ENCODE measurements at places on chromosomes 1 and 21. TPM values are rescaled to one million over a fixed set of nuclear protein-coding genes. Genes with fewer than 3 reads are reported as not detected.
A peak's percentile ranks its signal among the peaks of the same experiment; 100 is the strongest.

SYTL1 gene
- 1.3 TPM for polyA plus RNA-seq

C1orf185 gene
- polyA plus RNA-seq = not detected

SLC16A4 gene
- polyA plus RNA-seq = 27.7 TPM

LCE3E gene
- not detected for polyA plus RNA-seq

TCHHL1 gene
- not detected for polyA plus RNA-seq

MRAP gene
- polyA plus RNA-seq = not detected

ETV3L gene
- polyA plus RNA-seq = not detected

KCNE2 gene
- not detected for polyA plus RNA-seq

RAB25 gene
- not detected for polyA plus RNA-seq

CD1D gene
- not detected for polyA plus RNA-seq

TFF2 gene
- not detected for polyA plus RNA-seq

- no peak for DNase-seq
Observed at GRCh38 chr1:247064304-247064703, 14.3 kb downstream of the ZNF670 start.

- no peak for DNase-seq
Observed at GRCh38 chr1:89758156-89758555, 62.7 kb upstream of the LRRC8D start.

DNA sequence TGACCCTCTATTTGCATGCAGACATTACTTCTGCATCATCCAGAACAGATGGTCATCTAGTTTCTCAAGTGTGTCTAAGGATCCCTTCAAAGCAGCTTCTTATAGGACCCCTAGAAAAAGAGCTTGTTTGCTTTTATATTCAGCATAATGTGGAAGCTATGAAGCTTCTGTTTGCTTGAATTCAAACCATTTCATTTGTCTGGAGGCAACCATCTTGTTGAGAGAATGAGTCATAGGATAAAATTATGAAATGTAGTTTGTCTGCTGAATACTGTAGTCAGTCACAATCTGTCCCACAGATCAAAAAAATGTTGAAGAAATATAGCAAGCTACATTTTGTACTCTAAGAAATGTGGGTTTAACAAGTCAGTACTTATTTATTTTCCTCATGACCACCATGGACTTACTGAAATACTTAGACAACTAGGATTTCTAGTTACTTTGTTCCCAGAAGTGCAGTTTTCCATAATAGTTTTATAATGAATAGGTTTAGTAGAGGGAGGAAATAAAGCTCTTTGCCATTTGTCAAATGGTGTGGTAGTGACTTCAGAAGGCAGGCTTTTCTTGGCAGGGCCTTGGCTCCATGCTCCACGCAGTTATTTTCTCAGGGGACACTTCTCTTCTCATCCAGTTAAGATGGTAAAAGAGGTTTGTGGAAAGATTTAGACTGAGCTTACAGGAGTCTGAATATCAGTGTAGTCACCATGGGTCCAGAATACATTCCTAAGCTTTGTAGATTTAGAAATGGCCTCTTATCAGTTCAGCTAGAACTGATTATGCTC is 74.8 kb upstream of the DEPDC1 start:
- no peak for DNase-seq

DNA sequence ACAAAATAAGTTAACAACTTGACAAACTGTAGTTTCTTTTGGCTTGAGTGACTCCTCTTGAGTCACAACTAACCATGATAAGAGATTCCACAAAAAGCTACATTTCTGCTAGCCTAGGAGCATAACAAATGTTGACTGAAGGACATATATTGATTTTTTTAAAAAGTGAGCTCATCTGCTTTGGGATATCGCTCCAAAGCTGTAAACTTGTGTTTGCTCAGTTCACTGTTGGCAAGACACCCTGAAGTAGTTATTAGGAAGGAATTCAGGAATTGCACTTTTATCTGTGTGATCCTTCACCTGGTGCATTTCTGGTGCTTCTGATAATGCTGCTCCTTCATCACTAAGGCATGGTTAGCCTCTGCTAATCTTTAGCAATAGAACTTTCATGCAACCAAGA is 23.7 kb downstream of the RWDD3 start:
- DNase-seq = peak; percentile 10

DNA sequence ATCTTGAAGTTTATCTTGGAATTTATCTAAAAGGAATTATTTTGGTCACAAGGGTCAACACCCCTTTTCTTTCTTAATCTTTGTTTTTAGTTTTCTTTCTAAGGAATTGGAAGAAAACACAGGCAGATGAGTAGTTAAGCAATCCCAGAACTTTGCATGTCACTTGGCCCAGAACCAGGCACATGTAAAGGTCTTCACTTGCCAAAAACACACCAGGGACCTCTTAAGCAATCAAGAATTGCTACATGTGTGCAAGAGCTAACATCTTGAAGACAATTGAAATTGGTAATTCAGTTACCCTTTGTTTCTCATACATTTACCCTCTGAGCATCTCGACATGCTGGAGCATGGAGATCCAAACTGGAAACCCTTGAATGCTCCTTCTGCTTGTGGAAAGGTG is 114.2 kb downstream of the ZC3H11B start:
- DNase-seq = peak; percentile 2

DNA sequence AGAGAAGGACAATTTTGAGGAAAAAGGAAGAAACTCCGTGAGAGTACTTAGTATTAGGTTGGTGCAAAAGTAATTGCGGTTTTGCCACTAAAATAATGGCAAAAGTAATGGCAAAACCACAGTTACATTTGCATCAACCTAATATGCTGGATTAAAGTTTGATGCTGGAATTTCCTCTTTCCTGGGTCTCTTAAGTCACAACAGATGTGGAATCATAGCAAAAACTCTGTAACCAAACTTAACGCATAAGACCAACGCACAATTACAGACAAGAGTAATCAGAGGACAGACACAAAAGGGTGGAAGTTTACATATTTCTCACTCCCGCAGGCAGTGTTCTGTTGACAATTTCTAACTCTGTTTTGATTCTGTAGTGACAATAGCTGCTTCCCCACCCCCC is 182.4 kb downstream of the BACH1 start:
- DNase-seq = no peak

GRCh38 chr1:172609528-172609927 is 49.4 kb upstream of the FASLG start:
- DNase-seq = no peak

- DNase-seq = no peak
Observed at GRCh38 chr21:14581902-14582457, 35.9 kb upstream of the SAMSN1 start.

- DNase-seq = no peak
Observed at GRCh38 chr1:2925291-2925690, 96.0 kb upstream of the ACTRT2 start.

DNA sequence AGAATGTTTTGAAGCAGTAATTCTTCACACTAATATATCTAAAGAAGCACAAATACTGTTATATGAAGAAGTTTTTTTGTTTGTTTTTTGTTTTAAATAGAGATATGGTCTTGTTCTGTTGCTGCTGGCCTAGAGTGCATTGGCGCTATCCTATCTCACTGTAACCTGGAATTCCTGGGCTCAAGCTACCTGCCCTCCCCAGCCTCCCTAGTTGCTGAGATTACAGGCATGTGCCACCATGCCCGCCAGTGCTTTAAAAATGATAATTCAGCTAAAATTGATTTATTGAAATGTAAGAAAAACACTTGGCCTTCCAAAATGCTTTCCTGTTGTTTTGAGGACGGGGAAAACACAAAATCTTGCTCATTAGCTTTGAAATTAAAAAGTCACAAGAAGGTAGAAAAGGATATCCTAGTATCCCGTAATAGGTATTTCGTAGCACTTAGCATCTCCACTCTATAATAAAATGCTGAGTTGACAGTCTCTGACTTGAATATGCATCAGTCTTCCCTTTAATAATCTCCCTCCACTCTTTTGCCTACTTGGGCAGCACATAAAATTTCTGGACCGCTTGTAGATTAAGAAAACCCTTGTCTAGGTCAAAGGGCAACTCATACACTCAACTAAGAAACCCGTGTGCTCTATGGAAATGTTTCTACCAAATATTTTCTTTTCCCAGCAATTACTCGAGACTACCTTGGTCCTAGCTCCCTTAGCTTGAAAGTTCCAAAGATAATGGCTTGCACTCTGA is 1.3 kb downstream of the SCYL3 start:
- DNase-seq = no peak

- DNase-seq = peak; percentile 49
Observed at GRCh38 chr1:206703661-206704060, 19.0 kb downstream of the MAPKAPK2 start.

DNA sequence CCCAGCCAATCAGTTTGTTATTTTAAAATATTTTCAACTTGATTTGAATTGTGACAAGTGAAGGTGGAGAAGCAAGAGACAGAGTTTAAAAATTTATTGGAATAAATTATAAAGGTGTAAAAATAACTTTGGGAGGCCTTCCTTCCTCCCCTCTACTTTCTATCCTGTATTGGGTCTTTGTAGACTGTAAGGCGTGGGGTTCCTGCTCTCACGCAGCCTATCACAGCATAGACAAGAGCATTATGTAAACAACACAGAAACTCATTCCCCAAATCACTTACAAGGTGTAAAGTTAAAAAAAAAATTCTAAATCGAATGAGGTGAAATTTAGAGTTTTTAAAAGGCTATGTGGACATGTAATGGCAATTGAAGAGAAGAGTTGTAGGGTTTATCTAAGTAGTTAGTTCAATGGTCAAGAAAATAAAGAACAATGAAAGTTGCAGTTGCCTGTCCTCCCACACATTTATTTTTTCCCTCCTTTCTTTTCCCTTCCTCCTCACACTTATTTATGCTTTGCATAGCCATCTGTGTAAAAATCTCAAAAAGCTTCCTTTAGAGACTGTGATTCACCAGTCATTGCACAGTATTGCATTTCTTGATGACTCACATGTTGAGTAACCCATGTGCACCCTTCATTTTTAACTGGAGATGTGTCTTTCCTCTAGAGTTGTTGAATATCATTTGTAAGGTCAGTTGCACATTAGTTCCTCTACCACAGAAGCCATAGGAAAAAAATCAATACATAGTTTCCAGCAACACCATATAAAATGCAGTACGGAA is 242.2 kb downstream of the PTPRC start:
- DNase-seq = peak; percentile 97

DNA sequence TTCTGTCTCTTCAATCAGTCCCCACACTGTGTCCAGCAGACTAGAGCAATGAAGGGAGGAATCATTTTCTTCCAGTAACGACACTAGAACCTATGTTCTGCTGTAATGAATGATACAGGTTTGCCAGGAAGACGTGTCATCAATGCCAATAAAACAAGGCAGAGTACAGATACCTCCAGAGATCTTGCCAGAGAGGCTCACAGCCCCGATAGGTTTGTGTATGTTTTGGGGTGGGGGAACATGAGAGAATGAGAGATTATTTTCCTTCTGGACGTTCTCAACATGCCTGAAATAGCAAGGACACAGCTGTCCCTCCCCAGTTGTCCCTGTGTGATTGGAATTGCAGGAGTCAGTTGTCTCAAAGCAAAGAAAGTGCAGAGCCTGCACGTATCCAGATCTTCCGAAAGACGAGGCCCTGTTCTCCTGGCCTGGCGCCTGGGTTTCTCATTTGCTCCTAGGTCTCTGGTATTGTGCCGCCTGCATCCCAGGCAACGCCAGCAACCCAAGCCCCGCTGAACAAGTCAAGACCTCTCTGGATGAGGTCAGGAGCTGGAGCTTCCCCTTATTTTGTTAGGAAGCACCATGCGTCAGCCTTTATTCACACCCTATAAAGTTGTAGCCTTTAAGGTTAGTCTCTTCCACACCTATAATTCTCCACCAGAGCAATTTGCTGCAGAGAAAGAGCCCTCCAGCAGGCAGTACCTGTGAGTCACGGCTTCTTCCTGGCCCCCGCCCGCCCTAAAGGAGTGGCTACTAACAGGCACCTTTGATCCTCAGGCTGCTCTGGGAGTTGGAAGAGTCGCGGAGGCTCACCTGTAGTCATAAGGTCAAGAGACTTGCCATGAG is 130.5 kb downstream of the TOMM20 start:
- no peak for DNase-seq

- DNase-seq = peak; percentile 71
Observed at GRCh38 chr1:243848858-243849420, 1.1 kb downstream of the AKT3 start.

DNA sequence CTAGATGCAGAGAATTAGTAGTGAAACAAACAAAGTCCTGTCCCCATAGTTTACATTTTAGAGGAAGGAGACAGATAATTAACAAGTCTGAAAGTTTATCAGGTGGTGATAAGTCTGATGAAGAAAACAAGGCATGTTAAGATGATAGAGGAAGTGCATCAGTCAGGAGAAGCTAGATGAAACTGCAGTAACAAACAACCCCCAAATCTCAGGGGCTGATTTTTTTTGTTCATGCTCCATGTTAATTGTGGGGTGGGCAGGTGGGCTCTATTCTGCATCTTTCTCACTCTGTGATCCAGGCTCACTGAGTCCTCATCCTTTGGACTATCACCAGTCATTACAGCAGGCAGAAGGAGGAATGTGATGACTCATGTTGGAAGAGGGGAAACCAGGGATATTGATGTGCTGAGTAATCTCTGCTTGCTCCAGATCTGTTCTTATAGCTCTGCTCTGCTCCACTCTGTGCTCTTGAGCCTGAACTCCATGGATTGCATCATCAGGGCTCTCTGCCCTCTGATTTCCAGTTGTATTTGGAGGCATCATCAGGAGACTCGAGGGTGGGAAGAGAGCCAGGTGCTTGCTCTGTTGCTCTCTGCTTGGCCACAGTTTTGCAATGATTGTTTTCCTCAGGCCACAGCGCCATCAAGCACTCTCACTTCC is 166.9 kb downstream of the IER5 start:
- peak; percentile 95 for DNase-seq

- DNase-seq = no peak
Observed at GRCh38 chr1:8809342-8809736, 8.1 kb downstream of the RERE start.
